ENCODE measurements at places on chromosomes 5 and 9.
A peak's percentile ranks its signal among the peaks of the same experiment; 100 is the strongest.

DNA sequence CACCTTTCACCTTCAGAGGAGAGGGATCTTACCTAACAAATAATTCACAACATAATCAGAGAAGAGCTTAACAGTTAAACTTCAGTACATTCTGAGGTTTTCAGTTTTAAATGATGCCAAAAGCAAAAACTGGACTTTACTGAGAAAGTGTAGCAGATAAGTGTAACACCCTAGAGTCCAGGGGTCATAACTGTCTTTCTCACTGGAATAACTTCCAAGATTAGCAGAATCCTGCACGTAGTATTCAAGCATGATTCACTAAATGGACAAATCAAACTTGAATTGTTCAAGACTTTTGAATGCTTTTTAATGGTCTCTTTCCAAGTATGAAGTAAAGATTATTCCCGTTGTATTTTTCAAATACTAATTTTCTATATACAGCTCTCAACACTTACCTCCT, 180.1 kb upstream of the NREP start:
- peak; percentile 29 for DNase-seq

- DNase-seq: peak; percentile 97
Measured at GRCh38 chr5:127001621-127002296, 28.6 kb downstream of the MARCHF3 start.

GRCh38 chr5:176491101-176491502, 42.9 kb downstream of the FAF2 start:
- DNase-seq: no peak

DNA sequence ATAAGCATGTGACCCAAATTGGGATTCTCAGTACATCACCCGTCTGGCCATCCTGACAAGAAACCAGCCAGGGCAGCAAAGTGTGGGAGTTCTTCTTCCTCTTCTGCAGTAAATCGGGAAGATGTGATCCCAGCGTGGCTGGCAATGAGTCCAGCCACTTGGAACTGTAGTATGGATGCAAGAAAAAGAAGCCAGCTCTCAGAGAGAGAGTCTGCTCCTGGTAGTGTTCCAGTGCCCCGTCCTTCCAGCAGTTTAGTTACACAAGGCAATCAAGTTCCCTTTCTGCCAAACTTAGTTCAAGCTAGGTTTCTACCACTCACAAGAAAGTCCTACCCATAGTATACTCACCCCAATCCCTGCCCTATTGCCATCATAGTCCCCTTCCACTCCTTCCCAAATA, 65.6 kb downstream of the CDK5RAP2 start:
- DNase-seq: no peak

DNA sequence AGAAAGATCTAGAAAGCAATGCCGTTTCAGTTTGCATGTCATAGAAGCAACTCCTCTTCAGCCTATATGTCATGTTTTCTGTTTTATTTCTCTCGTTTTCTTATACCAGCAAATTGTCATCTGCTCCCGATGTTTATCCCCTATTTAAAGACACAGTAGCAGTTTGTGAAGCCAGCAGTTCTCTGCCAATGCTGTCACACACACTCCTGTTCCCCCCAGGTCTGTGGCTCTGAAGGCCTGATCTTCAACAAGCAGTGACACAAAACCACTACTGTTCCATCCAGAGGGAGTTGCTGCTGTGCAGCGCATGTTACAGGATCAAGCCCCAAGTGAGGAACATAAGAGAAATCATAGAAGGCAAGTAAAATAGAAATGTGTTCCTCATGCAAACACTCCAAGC, 364.1 kb upstream of the SLC30A5 start:
- no peak for DNase-seq
